ENCODE measurements at places on chromosomes 1 and 21.

DNA sequence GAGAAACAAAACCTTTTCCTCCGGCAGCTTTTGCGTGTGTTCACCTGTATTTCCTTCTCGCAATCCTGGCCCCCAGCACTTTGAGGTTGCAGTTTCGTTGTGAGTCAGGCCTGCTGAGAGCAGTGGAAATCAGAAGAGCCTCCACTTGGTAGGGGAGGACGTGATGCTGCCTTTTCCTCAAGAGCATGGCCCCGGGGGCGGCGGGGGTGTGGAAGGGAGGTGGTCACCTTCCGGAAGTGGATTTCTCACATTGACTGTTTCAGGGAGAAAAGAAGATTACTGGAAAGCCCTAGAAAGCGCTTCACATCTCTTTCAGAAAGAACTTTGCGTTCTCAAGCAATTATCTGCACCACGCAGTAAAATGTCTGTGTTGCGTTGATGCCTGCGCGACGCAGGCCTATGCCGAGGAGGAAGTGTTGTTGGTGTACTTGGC, 12.2 kb upstream of the IL10 start:
- no peak for DNase-seq

- DNase-seq, result peak; percentile 84
Observed at GRCh38 chr1:51296383-51297357, 33.7 kb downstream of the TTC39A start.

GRCh38 chr1:177780096-177780700, 189.7 kb downstream of the SEC16B start:
- DNase-seq, result peak; percentile 23

- DNase-seq, result no peak
Observed at GRCh38 chr1:176480750-176481149, 17.8 kb downstream of the PAPPA2 start.

DNA sequence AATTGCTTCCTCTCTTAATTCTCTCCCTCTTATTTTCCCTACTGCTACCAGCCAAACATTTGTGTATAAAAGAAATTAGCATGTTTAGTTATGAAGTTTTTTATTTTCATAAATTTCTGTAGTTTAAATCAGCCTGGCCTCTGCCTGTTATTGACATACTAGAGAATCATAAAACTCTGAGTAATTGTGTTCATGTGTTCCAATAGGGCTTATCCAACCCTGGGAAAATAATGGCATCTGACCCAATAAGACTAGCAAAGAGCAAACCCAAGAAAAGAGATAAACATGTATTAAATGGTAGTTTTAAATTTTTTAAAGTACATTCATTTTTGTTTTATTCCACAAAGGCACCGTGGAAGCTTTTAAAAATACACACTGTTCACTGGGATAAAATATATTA, 404.3 kb downstream of the HLX start:
- DNase-seq, result no peak

DNA sequence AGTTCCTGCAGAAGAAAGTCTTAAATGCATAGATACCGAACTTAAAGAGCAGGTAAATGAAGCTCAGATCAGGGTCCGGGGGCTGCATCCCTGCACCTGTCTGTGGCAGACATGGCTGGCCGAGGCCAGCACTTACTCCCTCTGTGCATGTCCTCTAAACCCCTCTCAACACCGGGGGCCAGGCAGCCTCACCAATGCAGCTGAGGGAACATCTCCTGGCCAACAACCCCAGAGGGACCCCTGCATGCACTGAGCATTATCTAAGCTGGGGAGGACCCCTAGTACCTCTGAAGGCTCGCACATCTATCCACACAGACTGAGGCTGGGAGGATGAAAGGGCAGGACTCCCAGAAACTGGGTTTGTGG, 18.4 kb downstream of the TTC34 start:
- DNase-seq, result no peak

DNA sequence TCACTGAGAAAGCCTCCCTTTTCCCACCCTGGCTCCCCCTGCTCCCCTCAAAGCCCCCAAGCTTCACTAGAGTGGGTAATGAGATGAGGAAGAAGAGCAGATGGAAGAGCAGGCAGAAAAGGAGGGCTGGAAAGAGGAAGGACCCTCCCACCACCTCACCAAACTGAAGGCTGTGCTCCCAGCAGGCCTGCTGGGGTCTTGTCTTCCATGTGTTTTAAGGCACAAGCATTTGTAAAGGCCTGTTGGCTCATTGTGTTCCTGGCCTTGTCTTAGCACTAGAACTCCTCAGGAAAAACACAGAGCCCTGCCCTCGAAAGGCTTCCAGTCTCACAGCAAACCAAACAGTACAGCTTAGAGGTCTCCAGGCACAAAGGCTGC, 51.5 kb downstream of the TOMM20 start:
- DNase-seq, result no peak

DNA sequence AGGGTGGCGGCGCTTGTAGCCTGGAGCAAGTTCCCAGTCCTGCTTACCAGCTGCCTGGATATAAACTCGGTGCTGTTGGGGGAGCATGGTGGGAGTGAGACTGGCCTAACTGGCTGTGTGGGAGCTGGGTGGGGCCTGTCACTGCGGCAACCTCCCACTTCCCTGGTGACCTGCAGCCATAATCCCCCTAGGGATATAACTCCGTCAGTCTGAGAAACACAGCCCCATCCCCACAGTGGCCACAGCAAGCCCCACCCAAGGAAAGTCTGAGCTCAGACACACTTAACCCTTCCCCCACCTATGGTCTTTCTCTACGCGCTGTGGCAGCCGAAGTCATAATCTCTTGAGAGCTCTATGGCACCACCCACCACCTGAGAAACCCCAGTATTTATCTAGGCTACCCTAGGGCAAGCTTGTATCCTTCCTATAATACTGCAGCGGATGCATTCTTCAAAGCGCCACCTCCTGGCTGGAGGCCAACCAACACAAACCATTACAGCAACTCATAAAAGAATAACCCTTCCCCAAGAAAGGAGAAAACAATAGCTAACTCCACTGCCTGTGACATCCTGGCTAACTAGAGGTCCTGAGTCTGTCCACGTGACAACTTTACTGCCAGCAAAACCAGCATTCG, 57.4 kb downstream of the ZNF648 start:
- DNase-seq, result no peak

- DNase-seq, result peak; percentile 43
Observed at GRCh38 chr1:176206006-176206960, 803 bp downstream of the COP1 start.

DNA sequence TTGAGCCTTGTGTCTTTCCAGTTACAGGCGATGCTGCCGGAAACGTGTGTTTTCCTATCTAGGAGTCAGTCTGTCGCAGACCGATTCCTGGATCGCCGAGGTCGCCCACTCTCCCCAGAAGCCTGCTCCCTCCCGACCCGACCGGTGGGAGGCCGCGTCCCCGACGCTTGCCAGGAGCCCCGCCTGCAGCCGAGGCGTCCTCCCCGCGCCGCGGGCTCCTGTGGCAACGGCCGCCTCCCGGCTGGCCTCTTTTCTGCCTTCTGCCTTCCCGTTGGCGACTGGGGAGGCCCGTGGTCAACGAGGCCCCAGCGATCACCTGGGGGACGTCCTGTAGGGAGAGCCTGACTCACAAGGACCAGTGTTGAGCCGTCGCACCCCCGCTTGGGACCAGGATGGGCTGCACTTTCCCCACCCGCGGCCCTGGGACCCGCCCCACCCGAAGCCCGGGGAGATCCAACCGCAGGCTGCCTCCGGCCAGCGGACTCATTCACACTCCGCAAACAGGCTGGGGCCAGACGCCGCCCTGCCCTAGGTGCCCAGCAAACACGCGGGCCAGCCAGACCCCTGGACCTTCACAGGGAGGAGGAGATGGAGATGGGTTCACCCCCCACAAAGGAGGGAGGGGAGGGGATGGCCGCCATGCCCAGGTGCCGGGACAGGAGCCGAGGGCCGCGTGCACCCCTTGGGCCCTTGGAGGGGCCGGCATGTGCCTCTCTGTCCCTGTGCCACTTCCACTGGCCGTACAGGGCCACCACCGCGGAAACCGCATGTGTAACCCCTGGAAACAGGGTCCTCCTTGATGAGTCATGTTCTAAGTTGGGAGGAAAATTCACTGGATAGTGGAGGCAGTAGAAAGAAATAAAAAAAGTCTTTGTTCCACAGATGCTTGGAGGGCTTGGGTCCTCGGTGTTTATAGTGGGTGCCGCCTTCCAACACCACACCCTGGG, 7.2 kb upstream of the COL6A1 start:
- peak; percentile 44 for DNase-seq

DNA sequence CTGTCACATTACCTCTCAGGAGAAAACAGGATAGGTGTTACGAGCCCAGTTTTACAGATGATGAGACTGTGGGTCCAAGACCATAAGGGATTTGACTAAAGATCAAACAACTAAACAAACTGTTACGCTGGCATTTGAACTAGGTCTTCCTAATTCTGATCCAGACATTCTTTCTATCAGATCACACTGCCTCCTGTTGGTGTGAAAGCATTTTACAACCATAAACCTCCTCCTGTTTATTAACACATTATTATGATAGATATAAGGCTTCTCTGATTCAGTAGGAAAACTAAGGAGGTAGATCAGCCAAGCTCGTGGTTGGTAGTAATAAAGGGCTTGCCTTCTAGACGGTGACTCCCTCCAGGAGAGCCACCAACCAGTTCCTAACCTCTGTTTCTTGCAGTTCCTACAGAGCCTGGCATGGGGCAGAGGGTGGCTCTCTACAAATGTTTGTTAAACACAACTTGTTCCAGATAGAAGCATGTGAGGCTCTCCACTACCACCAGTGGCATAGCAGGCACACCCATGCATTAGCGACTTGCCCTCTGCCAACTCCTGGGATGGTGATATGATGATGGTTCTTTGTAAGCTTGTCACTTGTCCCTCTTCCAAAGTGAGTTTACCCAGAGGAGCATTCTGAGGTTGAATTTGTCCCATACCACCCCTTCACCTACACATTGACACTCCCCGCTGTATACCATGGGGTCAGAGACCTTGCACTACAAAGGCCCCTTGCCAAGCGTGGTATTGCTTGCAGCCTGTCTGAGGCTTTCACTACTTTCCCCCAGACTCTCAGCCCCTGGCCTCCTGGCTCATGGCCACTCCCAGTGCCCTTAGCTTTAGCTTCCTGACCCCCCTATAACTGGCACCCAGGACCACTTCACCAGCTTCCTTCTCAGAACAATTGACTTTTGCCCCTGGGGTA, 96.4 kb upstream of the HOOK1 start:
- no peak for DNase-seq

- DNase-seq, result no peak
Observed at GRCh38 chr1:38474738-38475623, 384.6 kb downstream of the RRAGC start.

DNA sequence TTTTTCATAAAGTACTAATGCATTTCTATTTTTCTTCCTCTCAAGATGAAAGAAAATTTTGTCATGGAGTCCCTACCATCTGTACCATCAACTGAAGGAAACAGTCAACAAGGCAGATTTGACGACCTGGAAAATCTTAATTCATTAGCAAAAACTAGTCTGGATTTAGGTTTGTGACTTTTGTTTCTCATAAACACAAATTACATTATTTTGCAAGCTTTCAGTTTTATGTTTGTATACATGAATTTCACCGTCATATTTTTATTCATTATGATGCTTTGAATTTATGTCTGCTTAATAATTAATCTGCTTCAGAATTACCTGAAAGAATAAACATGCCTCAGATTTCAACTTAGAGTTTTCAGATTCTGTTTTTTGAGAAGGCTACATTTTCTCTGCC, 132.9 kb downstream of the PATJ start:
- no peak for DNase-seq

GRCh38 chr1:224289396-224289795, 40.6 kb downstream of the NVL start:
- DNase-seq, result peak; percentile 7

GRCh38 chr1:42680921-42681683, 1.1 kb upstream of the YBX1 start:
- DNase-seq, result peak; percentile 56

DNA sequence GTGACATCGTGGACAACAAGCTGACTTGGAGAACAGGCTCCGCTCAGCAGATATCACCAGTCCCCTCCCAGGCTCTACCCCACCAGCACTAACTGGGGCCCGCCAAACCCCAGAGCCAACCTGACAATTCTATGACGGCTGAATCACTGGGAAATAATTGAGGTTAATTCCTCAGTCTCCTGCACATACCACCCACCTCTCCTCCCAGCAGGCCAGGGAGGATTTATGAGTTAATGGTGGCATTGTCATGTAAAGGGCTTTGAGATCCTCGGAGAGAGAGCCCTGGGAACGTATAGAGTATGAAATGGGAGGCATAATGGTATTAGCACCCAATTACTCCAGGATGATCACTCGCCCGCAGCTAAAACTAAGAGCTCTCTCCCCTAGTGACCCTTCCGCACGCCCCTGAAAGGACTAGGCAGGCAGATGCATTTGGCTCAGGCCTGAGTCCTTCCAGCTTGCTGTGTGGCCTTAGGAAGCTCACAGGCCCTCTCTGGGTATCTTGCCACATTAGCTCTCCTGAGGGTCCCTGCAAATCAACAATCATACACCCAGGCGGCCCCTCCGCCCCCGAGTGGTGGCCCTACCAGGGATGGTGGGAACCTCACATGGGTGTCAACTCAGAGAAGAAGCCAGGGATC, 27.3 kb upstream of the PAX7 start:
- DNase-seq, result no peak

DNA sequence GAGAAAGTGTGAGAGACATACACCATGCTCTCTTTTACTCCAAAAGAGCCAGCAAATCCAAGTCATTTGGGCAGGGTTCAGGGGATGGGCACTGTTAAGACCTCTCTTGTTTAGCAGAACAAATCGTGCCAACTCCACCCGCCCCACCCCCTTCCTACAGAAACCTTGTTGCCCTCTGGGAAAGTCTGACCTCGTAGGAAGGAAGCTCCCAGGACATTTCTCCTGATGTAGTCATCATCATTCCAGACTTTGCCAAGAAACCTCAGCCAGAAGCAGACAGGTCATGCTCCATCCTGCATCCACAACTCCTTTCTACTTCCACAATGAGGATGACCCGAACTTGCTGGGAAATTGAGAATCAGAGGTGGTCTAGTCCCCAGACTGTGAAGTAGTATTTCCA, 57.7 kb downstream of the UBE2T start:
- no peak for DNase-seq

- peak; percentile 99 for DNase-seq
Observed at GRCh38 chr1:2586154-2587070, at the start of gene PRXL2B. Gene PRXL2B, plus strand, starts transcription at chr1:2586777. Its CDS starts 109 bp downstream, at chr1:2586886.

Data from G401 (cell line).